ENCODE measurements at places on chromosomes 12 and 14.

GRCh38 chr12:87870493-87871460 lies 158.4 kb downstream of the C12orf50 start:
- no peak for DNase-seq

- peak; percentile 8 for DNase-seq
Measured at GRCh38 chr12:125330645-125331341, 265.6 kb downstream of the AACS start.

DNA sequence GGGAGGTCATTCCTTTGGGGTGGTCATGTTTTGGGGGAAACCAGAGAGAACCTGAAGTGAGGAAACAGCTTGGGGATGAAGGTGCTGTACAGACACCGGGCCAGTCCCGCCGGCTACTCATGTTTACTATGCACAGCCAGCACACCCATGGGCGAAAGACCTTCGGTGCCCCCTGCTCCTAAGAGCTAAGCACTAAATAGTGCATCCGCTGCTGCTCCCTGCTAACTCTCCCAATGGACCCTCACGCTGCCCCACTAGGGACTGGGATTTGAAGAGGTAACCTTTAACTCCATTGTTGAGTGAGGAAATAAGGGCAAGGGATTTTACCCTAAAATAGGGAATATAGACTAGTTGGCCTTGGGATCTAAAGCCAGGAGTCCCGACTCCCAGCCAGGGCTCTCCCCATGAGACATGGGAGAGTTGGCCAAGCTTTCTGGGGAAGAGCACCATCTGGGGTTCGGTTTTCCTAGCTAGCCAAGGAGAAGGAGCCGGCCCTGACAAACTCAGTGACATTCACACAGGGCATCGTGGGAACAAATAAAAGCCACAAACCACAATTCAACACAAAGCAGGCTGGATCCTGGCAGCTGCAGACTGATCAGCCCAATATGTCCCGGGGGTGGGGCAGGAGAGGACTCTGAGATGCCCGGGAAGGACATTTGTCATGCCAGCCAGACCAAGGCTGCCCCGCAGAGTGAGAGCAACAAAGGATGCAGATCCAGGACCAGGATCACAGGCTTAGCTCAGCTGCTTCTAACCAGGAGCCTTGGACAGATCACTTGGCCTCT lies 91.7 kb downstream of the SINHCAF start:
- no peak for DNase-seq

GRCh38 chr12:11968516-11968915 lies 102.2 kb upstream of the BCL2L14 start:
- no peak for DNase-seq

DNA sequence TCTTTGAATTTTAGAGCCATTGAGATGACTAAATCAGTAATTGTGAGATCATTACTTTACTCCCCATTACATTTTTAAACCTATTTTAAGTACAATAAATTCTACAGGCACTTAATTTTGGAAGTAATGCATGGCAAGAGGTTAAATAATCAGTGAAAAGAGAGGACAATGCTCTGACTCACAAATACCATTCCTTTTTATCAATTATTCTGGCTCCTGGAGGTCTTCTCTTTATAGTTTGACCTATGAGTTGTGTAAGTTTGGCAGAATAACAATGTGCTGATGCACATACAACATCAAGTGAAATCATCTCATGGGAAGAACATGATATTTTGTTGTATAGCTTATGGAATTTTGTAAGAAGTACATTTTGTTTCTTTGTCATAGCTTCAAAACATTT lies 166.7 kb downstream of the TMTC3 start:
- no peak for DNase-seq

DNA sequence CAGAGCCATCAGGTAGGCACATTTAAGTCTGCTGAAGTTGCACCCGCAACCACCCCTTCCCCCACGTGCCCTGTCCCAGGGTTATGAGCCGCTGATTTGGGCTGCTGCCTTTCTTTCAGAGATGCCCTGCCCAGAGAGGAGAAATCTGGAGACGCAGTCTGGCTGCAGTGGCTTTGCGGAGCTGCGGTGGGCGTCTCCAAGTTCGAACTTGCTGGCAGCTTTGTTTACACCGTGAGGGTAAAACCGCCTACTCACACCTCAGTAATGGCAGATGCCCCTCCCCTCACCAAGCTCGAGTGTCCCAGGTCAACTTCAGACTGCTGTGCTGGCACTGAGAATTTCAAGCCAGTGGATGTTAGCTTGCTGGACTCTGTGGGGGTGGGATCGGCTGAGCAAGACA lies 14.7 kb downstream of the PTCSC3 start:
- DNase-seq: no peak

All from HCT116 (cell line).